ENCODE measurements at places on chromosomes 3 and 15. TPM values are rescaled to one million over a fixed set of nuclear protein-coding genes. Genes with fewer than 3 reads are reported as not detected.
A peak's percentile ranks its signal among the peaks of the same experiment; 100 is the strongest.

The ZNF592 gene
- total RNA-seq, result 11.2 TPM

DNA sequence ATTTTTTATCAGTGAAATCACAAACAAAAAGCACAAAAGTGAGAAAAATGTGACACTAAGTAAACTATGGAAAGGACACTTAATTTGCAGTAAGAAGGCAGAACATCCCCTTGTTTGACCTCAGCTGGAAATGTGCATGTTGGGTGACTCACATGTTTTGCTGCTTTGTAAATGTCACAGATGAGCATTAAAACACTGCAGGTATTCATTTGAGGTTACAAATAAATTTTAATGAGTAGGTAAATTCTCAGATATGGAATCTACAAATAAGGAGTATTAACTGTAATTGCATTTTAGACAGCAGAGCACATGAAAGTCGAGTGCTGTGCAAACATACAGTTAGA, 20.3 kb downstream of the CHMP2B start:
- H3K27ac ChIP-seq, result no peak overlapping the region
- H3K36me3 ChIP-seq, result no peaks in the 10 kb centered on the region
- H3K27me3 ChIP-seq, result no peaks in the 10 kb centered on the region
- peaks cover 5% of the 10 kb centered on the region for H3K4me1 ChIP-seq
- no peak for DNase-seq

GRCh38 chr3:76039431-76039830, 254.1 kb upstream of the ZNF717 start:
- peak; percentile 29 for DNase-seq
- no peaks in the 10 kb centered on the region for H3K4me1 ChIP-seq
- no peak overlapping the region for H3K27ac ChIP-seq
- no peak overlapping the region for H3K4me3 ChIP-seq

The ZIC1 gene
- total RNA-seq, result 2.1 TPM

The LTK gene
- not detected for total RNA-seq

GRCh38 chr3:31815006-31815405, 166.1 kb downstream of the OSBPL10 start:
- H3K27me3 ChIP-seq, result no peaks in the 10 kb centered on the region
- no peak overlapping the region for H3K27ac ChIP-seq
- no peaks in the 10 kb centered on the region for H3K36me3 ChIP-seq
- no peak for DNase-seq
- no peaks in the 10 kb centered on the region for H3K4me1 ChIP-seq

DNA sequence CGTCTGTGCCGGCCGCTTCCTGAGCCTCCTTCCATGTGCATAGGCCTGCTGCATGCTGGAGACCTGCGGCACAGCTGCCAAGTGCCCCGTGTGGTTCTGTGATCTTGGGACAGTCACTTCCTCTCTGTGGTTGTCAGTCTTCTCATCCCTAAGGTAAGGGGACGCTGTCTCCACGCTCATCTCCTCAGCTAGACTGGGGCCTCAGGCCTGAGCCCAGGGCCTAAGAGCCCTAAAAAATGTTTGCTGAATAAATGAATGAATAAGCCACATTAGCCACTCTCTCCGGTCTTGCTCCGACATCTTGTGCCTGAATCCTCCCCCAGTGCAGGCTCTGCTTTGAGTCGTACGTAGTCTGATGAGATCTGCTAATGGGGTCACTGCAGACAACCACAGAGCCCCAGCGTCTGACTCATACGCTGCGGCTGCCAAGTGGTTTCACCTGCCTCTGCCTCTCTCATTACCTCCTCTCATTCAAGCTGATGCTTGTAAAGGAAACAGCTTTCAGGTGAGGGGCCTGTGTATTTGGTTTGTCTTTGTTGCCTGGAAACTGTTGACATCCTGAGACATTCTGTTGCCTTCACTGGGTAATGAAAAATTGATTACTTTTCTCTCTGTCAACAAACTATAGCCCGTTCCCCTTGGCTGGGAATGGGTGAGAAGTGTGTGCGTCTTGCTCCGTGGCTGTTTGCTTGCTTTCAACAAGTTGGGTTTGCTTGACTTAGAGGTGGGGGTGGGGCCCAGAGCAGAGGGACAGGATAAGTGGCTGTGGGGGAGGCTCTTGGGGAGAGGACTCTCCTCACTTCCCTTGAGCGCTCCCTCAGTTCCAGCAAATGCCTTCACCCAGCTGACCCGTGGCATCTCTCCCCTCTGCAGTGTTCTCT, 15.9 kb downstream of the RPLP1 start:
- no peak for DNase-seq
- no peaks in the 10 kb centered on the region for H3K36me3 ChIP-seq
- H3K27me3 ChIP-seq, result no peaks in the 10 kb centered on the region
- H3K4me3 ChIP-seq, result no peak overlapping the region
- H3K4me1 ChIP-seq, result peaks cover 5% of the 10 kb centered on the region
- H3K27ac ChIP-seq, result no peak overlapping the region

- H3K4me1 ChIP-seq, result peaks cover 4% of the 10 kb centered on the region
- H3K27ac ChIP-seq, result no peak overlapping the region
- no peak for DNase-seq
- H3K36me3 ChIP-seq, result no peaks in the 10 kb centered on the region
Measured at GRCh38 chr15:92864127-92864814, 35.9 kb upstream of the CHD2 start.

DNA sequence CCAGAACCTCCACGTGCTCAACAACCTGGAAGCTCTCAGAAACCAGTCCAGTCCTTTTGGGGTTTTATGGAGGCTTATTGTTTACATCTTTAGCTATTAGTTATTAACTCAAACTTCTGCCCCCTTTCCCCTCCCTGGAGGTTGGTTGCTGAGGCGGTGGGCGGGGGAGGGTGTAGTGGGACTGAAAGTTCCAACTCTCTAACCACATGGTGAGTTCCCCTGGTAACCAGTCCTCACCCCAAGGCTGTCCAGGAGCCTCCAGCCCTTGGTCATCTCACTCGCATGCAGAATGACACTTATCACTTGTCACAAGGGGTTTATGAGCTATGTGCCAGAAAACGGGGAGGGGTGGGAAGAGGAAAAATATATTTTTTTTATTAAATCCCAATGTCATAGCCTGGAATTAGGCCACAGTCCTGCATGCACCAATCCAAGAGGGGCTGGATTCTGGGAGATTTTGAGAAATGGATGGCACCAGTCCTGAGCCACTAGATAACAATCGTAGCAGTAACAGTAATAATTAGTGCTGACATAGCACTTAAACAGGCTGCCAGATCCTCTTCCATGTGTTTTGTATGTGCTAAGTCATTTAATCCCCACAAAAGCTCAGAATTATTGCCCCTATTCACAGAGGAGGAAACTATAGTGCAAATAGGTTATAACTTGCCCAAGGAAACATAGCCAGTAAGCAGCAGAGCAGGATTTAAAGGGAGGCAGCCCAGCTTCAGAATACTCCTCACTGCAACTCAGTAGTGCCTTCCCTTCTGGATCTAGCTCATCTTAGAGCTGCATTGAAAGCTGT, 85.7 kb downstream of the CRYGS start:
- no peaks in the 10 kb centered on the region for H3K4me1 ChIP-seq
- H3K4me3 ChIP-seq, result no peak overlapping the region
- H3K27me3 ChIP-seq, result peaks cover 32% of the 10 kb centered on the region

- H3K27me3 ChIP-seq, result no peaks in the 10 kb centered on the region
- H3K4me3 ChIP-seq, result no peak overlapping the region
- no peaks in the 10 kb centered on the region for H3K36me3 ChIP-seq
- no peak overlapping the region for H3K27ac ChIP-seq
Measured at GRCh38 chr15:94670438-94671034, 439.2 kb downstream of the MCTP2 start.

GRCh38 chr15:74752531-74752930, 3.9 kb downstream of the CYP1A2 start:
- no peak overlapping the region for H3K4me3 ChIP-seq
- no peak overlapping the region for H3K27ac ChIP-seq

The DUOXA2 gene
- not detected for total RNA-seq

DNA sequence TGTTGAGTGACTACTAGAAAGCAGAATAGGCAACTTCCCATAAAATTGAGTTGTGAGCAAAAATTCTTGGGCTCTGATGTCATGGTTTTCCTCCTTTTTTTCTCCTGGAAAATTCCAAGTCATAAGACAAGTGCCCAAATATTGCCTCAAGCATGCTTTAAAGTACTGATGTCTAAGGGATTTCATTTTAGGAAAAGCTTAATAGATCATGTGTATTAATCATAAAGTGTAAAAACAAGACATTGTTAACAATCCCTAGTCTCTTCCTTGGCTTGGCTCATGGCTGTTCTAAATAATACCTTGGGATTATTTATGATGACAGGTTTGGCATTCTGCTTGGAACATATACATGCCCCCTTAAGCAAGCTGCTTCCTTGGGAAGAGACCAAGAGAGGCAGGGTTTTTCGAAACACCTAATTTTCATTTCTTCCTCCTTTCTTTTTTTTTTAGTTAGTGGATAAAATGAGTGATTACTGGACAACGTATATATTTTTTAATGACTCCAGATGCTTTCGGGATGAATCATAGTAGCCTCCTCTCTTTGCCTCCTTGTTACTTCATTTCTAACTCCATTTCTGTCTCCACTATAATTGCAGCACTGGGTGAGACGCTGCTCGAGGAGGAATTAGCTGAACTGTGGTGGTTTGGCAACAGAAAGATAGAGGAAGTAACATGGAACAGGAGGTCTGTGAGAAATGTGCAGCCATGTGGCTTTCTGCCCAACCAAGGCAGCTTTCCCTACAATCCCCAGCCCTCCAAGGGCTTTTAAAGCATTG, 104.9 kb downstream of the TPRG1 start:
- H3K4me3 ChIP-seq, result peak overlapping the region; percentile 16
- H3K27ac ChIP-seq, result peak overlapping the region; percentile 42
- H3K36me3 ChIP-seq, result no peaks in the 10 kb centered on the region
- no peaks in the 10 kb centered on the region for H3K27me3 ChIP-seq
- H3K4me1 ChIP-seq, result peaks cover 31% of the 10 kb centered on the region

DNA sequence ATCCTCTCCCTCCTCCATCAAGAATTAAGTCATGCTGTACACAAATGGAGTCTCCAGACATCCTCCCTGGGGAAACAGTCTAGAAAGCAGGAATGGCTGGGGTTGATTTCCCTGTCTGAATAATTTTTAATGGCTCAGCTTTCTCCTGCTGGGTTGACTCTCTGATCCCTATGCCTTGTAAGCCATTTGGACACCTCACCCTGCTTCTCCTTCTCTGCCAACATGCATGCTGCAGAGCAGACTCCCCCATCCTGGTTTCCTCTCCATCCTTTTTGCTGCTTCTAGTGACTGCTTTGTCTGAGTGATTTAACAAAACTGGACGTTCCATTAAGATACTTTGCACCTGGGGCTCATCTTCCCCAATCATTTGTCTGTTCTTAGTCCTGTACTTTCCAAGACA, 22.2 kb downstream of the SV2B start:
- no peak for DNase-seq
- H3K27ac ChIP-seq, result no peak overlapping the region
- H3K4me3 ChIP-seq, result no peak overlapping the region
- no peaks in the 10 kb centered on the region for H3K27me3 ChIP-seq
- no peaks in the 10 kb centered on the region for H3K36me3 ChIP-seq

DNA sequence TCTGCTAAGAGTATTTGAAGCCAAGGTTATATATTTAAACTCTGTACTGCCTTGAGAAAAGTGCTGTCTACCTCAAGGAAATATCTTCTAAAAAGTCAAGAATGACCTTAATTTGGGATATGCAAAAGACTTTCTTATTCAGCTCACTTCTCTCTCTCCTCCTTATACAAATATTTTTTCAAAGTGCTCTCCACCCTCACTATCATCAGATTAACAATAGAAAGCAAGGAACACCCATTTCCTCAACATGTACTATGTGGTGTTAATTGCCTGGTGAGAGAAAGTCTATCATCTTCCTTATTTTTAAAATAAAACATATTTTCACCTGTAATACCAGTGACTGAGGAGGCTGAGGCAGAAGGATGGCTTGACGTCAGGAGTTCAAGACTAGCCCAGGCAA, 44.4 kb upstream of the RSL24D1 start:
- no peak for DNase-seq
- H3K4me3 ChIP-seq, result no peak overlapping the region
- H3K27me3 ChIP-seq, result no peaks in the 10 kb centered on the region
- H3K36me3 ChIP-seq, result no peaks in the 10 kb centered on the region
- H3K4me1 ChIP-seq, result no peaks in the 10 kb centered on the region

The C3orf52 gene
- total RNA-seq, result 4.0 TPM

- H3K36me3 ChIP-seq, result no peaks in the 10 kb centered on the region
- H3K4me3 ChIP-seq, result no peak overlapping the region
- peak; percentile 89 for DNase-seq
- H3K4me1 ChIP-seq, result peaks cover 41% of the 10 kb centered on the region
- no peaks in the 10 kb centered on the region for H3K27me3 ChIP-seq
Measured at GRCh38 chr3:184780981-184781515, 30.9 kb upstream of the VPS8 start.

DNA sequence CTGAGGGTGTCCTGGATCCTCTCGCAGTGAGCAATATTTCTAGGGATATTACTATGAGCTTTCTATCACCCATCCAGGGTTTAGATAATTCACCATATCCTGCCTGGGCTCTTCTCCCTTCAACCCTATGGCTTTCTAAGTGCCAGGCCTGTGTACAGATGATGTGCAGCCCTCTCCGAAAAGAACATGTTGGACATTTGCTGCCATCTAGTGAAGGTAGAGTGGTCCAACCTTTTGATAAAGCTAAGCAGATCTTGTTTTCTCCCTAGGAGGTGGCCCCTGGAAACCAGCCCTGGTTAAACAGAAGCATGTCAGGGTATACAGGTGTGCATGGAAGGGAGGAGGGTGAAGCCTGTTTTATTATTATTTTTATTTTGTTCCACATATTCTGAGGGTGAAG, 27.9 kb upstream of the SCN10A start:
- no peaks in the 10 kb centered on the region for H3K36me3 ChIP-seq
- DNase-seq, result no peak
- peaks cover 26% of the 10 kb centered on the region for H3K27me3 ChIP-seq
- H3K27ac ChIP-seq, result no peak overlapping the region
- no peak overlapping the region for H3K4me3 ChIP-seq
- H3K4me1 ChIP-seq, result no peaks in the 10 kb centered on the region

The AHSG gene
- total RNA-seq, result not detected

GRCh38 chr3:186281176-186281575, 80.9 kb downstream of the DGKG start:
- H3K36me3 ChIP-seq, result no peaks in the 10 kb centered on the region
- peak overlapping the region; percentile 35 for H3K27ac ChIP-seq
- H3K27me3 ChIP-seq, result no peaks in the 10 kb centered on the region
- peaks cover 29% of the 10 kb centered on the region for H3K4me1 ChIP-seq
- peak; percentile 88 for DNase-seq

- H3K27ac ChIP-seq, result peak overlapping the region; percentile 76
- no peaks in the 10 kb centered on the region for H3K36me3 ChIP-seq
- DNase-seq, result no peak
Measured at GRCh38 chr3:177596248-177596815, 399.1 kb upstream of the TBL1XR1 start.

GRCh38 chr3:31555204-31555603, 22.5 kb downstream of the STT3B start:
- H3K36me3 ChIP-seq, result no peaks in the 10 kb centered on the region
- no peaks in the 10 kb centered on the region for H3K27me3 ChIP-seq
- no peak overlapping the region for H3K4me3 ChIP-seq
- no peak for DNase-seq

The CP gene
- 0.88 TPM for total RNA-seq

- no peaks in the 10 kb centered on the region for H3K36me3 ChIP-seq
- H3K27ac ChIP-seq, result no peak overlapping the region
- H3K4me1 ChIP-seq, result no peaks in the 10 kb centered on the region
- no peak for DNase-seq
- H3K27me3 ChIP-seq, result no peaks in the 10 kb centered on the region
Measured at GRCh38 chr3:21835264-21835663, 84.3 kb upstream of the ZNF385D start.

- H3K27ac ChIP-seq, result no peak overlapping the region
- H3K27me3 ChIP-seq, result no peaks in the 10 kb centered on the region
- peaks cover 4% of the 10 kb centered on the region for H3K36me3 ChIP-seq
- H3K4me3 ChIP-seq, result no peak overlapping the region
Measured at GRCh38 chr3:23206366-23206765, 3.2 kb downstream of the UBE2E2 start.

The TXNRD3 gene
- 18.1 TPM for total RNA-seq

The OSTN gene
- total RNA-seq, result under 0.01 TPM

All from osteoblast (primary cell).